ENCODE measurements at places on chromosomes 7 and 10.

DNA sequence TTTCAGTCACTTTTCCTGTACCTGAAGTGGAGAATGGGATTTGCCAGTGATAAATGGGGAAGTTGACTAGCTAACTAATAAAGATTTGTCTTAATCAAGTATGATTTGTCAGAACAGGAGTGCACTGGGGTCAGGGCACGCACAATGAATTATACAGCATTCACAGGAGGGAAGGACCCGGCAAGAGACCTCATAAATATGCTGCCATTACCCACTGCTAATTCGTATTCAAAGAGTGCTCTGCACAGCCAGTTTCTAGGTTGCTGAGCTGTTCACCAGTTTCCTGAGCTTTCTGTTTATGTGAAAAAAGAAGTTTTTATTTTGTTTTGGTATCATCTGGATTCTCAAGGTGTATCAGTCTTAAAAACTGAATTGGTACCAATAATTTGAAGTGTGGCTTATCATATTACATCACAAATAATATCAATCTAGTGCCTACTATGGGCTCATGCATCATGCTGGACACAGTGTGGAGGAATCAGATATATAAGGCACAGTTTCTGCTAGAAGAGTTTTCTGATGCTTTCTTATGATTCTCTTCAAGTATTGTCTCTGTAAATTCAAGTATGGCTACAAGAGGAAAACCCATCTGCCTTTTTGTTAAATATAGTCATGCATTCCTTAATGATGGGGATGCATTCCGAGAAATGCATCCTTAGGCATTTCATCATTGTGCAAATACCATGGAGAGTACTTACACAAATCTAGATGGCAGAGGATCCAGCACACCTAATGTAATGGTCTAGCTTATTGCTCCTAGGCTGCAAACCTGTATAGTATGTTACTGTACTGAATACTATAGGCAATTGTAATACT, 202.2 kb downstream of the VTI1A start:
- DNase-seq: no peak

DNA sequence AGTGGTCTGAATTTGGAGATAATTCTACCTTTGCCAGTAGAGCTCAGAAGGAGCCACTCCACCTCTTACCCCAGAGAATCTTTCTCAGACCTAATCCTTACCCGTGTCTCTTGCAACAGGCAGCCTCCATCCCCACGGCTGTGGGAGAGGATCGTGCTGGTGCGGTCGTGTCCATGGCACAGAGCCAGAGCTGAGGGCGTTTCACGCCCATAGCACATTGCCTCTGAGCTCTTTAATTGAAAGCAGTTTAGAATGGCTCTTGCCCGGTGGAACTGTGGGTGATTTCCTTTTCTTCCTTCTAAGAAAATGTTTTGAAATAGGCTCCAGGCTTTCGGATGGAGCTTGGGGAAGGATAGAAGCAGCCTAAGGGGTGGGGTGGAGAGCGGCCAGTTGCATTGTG, 41.5 kb downstream of the PRF1 start:
- DNase-seq: no peak

DNA sequence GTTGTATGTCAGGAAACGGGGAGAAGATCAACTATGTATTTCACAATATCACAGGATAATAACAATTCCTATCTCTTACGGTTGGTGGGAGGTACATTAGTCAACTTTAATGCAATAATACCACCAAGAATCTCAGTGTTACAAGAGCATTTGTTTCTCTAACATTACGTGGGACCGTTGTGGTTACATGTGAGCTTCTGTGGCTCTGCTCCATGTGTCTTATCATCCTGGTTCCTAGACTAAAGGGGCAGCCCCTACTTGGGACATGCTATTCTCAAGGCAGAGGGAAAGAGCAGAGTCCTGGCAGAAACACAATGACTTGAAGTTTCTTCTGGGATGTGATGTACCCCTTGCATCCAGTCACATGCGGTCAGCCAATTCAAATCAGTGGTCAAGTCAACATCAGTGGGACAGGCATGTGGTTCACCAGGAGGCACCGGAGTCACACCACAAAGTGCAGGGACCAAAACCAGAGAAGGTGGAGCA, 2.5 kb upstream of the ZNF22 start:
- DNase-seq: no peak

DNA sequence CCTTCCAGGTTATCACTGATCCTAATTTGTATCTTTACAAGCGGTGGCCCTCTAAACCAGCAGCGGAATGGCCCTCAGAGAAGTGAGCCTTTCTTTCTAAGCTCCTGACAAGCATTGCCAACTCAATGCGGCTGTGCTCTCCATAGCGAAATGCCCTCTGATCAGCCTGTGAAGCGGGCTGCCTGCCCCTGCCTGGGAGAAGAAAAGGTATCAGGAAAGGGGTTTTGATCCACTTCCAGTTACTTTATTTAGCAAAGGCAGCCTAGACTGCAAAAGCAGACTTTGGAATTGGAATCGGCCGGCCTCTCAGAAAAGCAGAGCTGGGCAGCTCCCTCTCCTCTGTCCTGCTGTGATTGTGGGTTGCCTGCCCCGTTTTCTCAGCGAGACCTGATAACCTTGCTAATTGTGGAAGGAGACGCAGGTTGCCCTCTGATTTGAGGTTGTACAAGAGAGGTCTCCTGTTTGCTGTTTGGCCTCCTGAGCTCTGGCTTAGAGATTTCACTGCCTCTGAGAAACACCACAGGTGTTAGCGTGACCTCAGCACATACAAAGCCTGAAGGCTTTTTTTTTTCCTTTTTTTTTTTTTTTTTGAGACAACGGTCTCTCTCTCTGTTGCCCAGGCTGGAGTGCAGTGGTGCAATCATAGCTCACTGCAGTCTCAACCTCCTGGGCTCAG, 53.9 kb upstream of the SH2B2 start:
- no peak for DNase-seq

DNA sequence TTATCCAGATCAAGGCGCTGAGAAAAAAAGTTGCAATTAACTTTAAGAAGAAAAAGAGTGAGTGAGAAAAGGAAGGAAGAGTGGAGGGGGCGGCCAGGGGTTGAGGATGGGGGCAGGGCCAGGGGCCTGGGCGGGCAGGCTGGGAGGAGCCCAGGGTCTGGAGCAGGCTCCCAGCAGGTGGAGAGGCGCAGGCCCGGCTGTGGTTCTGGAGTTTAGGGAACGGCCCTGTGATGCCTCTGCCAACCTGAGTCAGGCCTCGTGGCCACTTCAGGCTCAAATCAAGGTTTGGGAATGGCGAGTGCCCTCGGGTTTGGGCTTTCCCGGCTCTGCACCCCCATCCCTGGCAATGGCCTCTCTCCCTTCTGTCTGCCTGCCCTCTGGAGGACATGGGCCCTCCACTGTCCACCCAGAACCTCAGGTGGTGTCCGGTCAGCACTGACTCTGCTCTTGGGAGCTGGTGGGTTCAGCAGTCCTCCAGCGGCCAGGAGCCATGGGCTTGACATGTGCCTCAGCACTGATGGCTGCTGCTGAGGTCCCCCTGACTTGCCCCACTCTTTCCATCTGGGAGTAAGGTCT, 41.0 kb upstream of the EMX2 start:
- DNase-seq: no peak

DNA sequence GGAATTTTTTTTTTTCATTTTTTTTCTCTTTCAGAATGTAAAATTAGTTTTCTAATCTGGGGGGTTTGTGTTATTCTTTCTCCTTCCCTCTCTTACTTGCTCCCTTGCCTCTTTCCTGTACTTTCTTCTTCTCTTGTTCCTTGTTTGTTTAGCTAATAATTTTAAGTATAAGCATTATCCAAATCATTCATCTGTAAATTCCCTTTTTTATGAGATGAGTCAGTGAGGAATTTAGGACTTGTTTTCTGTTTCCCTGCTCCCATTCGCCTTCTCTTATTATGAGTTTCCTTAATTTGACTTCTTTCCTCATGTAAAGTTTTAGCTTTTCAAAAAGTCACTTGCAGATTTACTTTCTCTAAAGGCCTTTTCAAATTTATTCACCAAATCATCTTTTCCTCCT, 154.6 kb upstream of the ETV1 start:
- no peak for DNase-seq

DNA sequence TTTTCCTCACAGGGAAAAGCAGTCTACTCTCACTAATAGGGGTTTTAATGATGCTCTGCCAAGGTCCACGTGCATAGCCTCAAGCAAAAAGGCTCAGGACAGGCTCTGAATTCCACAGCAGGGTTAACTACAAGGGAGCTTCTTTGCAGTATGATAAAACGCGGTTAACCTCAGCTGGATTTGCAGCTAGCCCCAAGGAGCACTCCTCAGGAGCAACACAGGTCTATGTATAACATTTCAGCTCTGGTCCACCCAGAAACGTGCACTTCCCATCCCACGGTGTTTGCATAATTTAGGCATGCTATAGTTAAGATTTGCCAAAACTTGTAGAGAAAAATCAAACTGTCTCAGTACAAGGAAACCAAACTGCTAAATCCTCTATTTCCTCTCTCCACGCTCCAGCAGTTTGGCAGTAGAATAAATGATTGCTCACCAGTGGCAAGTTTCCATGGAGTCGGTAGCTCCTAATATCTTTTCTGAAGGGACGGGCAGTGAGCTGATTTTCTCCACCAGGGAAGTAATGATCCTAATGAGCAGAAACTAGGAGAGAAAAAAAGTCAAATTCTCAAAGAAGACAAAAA, 13.1 kb upstream of the ASB4 start:
- DNase-seq: no peak

- no peak for DNase-seq
Observed at GRCh38 chr10:65622608-65623007, 1303.2 kb upstream of the LRRTM3 start.

DNA sequence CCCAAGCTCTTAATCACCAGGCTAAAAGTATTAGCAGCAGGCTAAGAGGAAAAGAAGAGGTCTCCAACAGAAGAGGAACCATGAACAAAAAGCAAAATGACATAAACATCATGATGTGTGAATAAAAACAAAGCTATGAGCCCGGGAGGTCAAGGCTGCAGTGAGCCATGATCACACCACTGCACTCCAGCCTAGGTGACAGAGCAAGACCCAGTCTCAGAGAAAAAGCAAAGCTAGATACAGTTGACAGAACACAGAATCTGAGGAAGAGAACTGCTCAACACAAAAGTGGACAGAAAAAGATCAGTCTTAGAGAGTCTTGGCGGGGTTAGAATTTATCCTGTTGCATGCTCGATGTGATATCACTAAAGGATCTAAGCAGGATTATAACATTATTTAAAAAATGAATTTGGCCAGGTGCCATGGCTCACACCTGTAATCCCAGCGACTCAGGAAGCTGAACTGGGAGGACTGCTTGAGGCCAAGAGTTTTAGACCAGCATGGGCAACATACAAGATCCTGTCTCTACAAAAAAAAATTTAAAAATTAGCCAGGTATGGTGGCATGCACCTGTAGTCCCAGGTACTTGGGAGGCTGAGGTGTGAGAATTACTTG, 37.5 kb downstream of the NT5C2 start:
- no peak for DNase-seq

Measured in CD4-positive, CD25-positive, alpha-beta regulatory T cell (primary cell).